ENCODE measurements at places on chromosomes 4 and X.

DNA sequence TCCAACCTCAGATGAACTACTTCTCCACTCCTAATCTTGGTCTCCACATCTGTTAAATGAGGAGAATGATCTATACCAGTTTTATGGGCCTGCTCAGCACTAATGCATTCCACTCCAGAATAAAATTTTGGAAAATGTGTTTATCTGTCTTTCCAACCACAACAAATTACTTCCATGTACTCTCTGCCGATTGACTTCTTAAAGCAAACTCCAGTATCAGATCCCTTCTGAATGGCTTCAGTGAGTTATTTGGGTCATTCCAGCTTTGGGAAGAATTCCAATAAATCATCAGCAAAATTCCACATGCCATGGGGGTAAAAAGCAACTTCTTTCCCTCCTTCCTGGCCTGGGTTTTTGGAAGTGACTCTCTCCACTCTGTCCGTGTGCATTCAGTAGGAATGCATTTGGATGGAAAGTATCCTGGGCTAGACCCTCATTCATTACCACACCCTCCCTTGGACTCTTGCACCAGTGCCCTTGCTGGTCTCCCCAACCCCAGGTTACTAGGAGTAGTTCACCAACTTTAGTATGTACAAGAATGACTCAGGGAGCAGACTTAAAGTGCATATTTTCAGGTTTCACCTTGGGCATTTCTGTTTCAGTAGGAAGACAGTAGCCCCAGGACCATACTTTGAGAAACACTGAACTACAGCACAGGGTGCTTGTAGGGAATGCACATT, 15.4 kb upstream of the ADH6 start:
- peak; percentile 82 for DNase-seq

DNA sequence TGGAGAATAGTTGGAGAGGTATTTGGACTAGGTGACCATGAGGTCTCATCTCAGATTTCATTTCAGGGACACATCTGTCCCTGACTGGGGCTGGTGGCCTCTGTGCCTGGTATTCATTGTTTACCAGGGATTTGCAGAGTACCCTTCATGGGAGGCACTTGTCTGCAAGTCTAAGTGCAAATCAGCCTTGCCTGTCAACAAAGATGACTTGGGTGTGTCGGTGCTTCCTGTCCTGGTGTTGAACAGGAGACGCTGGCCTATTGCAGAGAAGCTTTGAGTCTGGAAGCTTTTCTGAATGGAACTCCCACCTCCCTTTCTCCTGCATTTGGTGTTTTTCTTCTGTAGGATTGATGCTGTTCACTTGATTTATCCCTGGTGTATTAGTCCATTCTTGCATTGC, 104.1 kb downstream of the TNIP2 start:
- no peak for DNase-seq

DNA sequence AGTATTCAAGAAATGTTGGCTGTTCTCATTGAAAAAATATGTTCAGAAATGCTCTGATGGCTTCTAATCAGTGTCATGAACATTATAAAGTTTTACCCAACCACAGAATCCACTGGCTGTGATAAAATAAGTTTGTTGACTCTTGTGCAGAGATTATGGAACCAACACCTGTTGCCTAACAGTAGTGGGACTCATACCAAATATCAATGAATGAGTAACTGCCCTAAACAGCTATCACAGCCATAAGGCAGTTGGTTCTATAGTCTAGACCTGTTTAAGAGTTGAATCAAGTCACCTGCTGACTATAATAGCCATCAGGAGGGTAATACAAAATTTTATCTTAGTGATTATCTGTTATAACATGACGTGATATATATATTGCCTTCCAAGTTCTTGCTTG, 168.3 kb downstream of the ATOH1 start:
- no peak for DNase-seq

DNA sequence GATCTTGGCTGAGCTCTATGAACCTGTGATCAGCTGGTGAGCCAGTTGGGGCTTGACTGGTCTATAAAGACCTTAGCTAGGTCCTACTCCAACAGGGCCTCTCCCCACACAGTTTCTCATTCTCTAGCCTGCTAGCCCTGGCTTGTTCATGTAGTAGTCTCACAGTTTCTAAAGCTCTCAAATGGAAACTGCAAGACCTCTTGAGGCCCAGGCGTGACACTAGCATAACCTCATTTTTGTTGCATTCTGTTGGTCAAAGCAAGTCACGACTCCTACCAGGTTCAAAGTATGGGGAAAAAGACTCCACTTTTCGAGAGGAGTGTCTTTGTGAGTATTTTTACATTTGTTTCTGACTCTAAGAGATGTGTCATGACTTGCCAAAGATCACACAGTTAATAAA, 50.9 kb downstream of the CEP44 start:
- no peak for DNase-seq

DNA sequence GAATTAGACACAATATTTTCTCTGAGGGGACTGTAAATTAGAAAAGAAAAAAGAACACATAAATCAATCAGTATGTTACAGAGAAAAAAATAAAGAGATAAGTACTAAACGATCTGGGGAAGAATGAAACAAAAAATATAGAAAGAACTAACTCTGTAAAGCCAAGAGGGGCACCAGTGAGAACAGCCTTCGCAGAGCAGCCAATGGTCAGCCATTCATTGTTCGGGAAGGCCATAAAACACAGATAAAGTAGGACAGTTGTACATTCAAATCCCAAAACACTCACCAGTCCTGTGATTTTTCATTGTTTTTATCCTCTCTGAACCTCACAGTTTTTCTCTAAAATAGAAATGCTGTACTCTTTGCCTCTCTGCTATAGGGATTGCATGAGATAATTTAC, 127.9 kb downstream of the NEK1 start:
- DNase-seq, result no peak

- no peak for DNase-seq
Observed at GRCh38 chr4:99917575-99917974, 23.3 kb upstream of the LAMTOR3 start.

DNA sequence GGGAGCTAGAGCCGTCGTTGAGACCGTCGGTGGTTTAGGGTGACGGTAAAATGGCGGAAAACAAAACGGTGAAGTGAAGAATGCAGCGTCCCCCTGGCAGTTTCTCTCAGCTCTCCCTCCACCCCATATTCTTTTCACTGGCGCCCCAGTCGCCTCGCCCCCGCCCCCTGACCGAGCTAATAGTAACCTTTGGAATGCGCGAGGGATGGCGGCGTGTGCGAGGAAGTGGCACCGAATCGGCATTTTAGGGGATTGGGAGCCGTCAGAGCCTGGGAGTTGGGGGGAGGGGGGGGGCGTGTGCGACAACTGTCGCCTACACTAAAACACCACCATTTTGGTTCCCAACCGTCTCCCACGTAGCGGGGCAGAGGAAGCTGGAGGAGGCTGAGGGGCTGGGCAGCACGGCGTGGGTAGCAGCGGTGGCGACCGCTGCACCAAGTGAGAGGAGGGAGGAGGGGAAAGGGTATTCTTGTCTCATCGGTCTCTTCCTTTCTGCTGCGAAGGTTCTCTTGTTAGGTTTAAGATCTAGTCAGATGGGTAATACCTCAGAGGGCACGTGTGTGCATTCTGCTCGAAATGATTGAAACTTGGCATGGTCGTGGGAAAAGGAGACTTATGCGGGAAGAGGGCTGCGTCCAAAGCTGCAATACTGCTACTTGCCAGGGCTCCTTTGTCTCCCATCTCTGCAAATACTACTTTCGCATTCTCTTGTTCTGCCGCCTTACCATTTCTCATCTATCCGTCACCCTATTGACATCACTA, 840 bp downstream of the ZNF711 start:
- no peak for DNase-seq

- no peak for DNase-seq
Observed at GRCh38 chr4:84699001-84699671, 116.2 kb downstream of the CDS1 start.

- no peak for DNase-seq
Observed at GRCh38 chr4:10041036-10041435, 19.7 kb upstream of the SLC2A9 start.

- no peak for DNase-seq
Observed at GRCh38 chr4:40897557-40898203, 147.9 kb downstream of the NSUN7 start.

DNA sequence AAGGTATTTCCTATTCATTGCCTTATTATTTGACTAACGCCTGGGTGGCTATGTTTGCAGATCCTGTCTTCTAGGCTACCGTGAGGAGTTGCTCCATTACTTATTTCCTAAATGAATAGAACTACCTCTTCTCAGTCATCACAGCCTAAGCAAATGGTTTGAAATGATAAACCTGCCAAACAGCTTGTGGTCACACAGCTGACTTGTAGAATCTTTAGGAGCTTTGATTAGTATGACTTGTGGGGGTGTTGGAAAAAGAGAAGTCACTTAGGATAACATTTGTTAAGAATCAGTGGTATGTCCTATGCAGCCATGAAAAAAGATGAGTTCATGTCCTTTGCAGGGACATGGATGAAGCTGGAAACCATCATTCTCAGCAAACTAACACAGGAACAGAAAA, 169.3 kb downstream of the PPARGC1A start:
- no peak for DNase-seq

DNA sequence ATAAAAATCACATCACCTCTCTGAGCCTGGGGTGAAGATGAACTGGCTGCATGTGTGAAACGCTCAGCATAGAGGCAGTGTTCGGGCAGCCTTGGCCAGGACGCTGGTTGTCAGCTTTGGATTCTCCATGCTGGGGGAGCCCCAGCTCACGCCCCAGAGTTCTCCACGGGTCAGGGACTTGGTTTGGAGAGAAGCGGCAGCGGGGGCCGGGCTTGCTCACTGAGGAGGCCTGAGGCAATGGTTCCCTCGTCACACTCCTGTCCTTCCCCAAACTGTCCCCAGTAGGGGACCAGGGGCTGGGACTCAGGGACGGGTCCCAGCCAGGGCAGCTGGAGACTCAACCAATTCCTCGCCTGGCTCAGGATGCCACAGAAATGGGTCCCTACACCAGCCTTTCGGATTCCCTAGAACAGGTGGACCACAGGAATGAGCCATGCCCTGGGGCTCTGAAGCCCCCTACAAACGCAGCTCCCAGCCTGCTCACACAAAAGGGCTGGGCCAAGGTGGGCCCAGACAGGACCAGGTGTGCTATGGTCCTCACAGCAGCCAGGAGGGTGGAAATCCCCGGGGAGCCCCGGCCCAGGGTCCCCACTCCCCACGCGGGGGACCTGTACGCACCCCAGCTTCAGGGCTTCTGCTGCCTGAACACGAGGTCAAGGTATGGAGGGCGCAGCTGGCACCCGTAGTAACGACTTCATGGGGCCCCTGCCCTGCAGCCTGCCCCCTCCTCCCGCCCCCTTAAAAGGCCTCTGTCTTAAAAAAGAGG, 1.4 kb downstream of the MXD4 start:
- DNase-seq, result no peak

- no peak for DNase-seq
Observed at GRCh38 chr4:80261989-80262600, 4.4 kb upstream of the FGF5 start.

DNA sequence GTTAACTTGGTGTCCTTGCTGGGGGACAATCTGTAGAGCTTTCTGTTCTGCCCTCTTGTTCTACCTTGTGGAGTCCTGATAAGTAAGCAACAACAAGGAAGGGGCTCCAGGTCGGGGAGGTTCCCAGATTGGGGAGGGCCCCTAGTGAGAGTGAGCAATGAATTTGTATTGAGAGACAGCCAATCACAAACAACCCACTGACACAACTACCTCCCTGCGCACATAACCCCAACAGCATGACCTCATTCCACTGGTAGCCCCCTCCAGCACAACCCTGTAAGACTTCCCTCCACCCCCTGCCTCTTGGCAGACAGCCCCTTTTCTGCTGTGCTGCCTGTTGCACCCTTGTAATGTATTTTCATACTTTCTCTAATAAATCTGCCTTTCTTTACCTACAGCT, 19.7 kb upstream of the PNPLA4 start:
- DNase-seq, result no peak

GRCh38 chr4:70737409-70737808, 15.6 kb downstream of the RUFY3 start:
- no peak for DNase-seq

GRCh38 chrX:66632981-66633380, 5.9 kb downstream of the EDA2R start:
- peak; percentile 26 for DNase-seq

GRCh38 chrX:66635360-66635759, 3.5 kb downstream of the EDA2R start:
- DNase-seq, result peak; percentile 68

DNA sequence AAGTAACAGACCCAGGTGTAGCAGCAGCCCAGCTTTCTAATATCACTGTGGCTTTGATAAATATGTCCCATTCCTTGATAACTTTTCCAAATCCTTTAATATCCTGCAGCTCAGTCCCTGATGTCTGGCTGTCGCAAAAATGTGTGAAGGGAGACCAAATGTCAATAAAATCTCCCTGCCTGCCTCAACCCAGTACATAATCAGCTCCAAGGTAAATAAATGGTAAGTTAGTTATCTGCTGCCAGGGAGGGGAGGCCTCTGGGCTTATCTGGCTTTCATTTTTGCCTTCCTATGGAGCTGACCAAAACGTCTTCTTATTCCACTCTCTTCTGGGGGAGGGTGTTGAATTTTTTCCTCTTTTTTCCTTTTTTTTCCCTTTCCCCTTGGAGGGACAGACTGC, 630.6 kb downstream of the MID1IP1 start:
- no peak for DNase-seq

GRCh38 chrX:29478336-29479069, 736.9 kb upstream of the MAGEB2 start:
- no peak for DNase-seq

- no peak for DNase-seq
Observed at GRCh38 chr4:15543537-15544247, 74.0 kb downstream of the CC2D2A start.

GRCh38 chr4:185213877-185214276, 4.5 kb downstream of the SNX25 start:
- DNase-seq, result no peak

DNA sequence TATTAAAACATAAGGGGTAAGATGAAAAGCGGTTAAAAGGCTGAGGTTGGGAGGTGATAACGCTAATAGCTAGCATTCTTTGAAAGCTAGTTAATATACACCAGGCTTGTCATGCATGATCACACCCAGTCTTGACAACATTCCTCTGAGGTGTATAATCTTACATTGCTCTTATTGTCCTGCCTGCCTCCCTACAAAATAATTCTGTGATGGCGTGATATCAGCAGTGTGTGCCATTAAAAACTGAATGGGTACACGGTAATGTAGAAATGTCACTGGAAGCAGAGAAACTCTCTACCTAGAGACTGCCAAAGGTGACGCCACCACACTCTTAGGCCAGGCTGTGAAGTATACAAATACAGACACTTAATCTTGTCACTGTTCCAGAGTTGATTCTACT, 68.1 kb downstream of the DIAPH2 start:
- no peak for DNase-seq

DNA sequence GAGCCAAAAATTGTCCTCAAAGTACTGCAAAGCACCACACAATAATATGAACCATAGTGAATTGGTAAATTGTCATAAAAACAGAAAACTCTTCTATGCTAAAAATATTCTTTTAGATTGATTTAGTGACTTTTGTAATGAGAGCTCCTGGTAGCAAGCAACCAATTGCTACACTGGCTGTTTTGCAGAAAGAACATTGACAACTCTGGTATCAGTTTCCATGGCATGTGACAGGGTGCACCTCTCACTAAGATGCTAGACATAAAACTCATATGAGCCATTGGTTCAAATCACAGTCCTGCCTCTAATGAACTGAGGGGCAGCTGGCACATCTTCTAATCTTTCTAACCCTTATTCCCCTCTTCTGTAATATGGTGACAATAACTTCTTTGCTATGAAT, 212.2 kb downstream of the HS3ST1 start:
- no peak for DNase-seq

GRCh38 chr4:81626851-81627250, 155.1 kb upstream of the RASGEF1B start:
- no peak for DNase-seq

GRCh38 chrX:48523682-48524081, 2.1 kb downstream of the EBP start:
- DNase-seq, result no peak

Measured in BJ (cell line).